Memory B cell (primary cell): ENCODE measurements at places on chromosomes 3 and 15.

DNA sequence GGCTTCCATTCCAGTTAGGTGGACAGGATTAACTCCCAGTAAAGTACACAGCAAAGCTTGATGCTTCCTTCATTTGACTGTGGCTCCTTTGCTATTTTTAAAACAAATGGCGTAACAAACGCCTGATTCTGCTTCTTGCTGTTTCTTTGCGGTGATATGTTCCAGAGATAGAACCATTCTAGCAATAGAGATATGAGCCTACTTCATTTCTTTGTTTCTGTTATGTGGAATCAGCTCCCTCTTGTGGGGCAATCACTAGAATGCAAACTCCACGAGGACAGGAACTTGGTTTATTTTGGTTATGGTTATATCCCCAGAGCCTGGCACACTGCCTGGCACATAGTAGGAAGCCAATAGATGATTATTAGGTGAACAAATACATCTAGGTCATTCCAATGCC is 122.6 kb upstream of the SLC6A11 start:
- no peak for DNase-seq

- no peak for DNase-seq
Measured at GRCh38 chr3:188916934-188917401, 254.8 kb upstream of the TPRG1 start.

GRCh38 chr3:185583925-185584324 is 2.2 kb upstream of the SENP2 start:
- no peak for DNase-seq

DNA sequence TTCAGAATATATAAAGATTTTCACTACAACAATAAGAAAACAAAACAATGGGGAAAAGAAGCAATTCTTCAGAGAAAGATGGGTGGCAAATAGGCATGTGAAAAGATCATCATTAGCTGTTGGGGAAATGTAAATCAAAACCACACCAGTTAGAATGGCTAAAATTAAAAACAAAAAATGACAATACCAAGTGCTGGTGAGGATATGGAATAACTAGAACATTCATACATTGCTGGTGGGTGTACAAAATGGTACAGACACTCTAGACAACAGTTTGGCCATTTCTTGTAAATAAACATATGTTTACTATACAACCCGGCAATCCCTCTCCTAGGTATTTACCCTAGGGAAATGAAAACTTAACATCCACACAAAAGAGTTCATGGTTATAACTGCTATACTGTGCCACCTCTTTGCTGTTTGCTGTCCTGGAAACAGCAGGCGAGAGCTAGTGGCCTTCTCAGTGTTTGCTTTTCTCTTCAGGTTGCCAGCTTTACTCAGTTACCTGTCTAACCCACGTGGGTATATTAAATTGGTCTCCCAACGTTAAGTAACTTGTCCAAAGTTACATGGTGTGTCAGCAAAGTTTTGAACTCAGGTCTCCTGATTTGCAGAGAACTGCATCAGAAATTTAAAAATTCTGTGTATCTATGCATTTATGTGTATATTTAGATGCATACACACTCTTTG is 4.6 kb upstream of the NIT2 start:
- DNase-seq = no peak

GRCh38 chr3:133703915-133704314 is 42.2 kb upstream of the TOPBP1 start:
- DNase-seq = no peak

GRCh38 chr3:22349215-22349851 is 598.3 kb upstream of the ZNF385D start:
- DNase-seq = no peak

DNA sequence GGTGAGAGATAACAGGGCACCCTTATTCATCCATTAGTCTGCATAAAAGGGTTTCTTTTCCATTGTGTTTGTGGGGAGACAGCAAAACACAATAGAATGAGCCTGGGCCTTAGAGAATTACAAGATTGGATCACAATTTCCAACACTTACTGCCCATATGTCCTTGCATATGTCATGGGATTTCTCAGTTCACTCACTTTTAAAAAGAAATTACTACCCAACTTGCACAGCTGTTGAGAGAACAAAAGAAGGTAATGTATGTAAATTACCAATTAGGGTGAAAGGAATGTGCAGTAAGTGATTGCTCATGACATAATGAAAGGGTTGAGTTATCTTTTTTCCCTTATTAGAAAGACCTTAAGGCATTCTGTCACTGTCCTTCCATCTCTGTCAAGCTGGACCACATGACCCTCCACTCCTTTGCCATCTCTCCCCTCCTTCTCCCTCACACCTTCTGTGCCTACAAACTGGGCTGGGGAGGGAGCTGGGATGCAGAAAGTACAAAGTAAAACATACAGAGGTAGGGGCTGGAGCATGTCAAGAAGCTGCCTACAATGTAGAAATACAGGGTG is 244.2 kb downstream of the ZMAT3 start:
- no peak for DNase-seq

GRCh38 chr3:195752546-195753331 is 32.0 kb downstream of the MUC20 start:
- no peak for DNase-seq

GRCh38 chr15:96296264-96296663 is 34.2 kb upstream of the NR2F2 start:
- DNase-seq = no peak

DNA sequence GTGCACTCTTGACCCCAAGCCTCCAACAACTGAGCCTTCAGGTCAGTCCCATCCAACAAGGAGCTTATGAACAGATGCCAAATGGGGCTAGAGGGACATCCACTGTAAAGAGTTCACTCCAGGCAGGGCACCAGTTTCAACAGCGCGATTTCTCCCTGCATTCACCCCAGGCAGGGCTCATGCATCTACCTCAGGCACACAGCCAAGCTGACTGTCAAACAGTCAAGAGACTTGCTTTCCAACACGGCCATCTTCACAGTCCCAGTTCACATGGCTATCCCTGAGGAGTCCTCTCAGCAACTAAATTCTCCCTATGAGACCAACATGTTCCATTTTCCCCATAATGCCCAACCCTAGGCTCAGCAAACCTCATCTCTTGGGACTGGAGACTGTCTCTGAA is 17.7 kb downstream of the SLC25A20 start:
- no peak for DNase-seq

- no peak for DNase-seq
Measured at GRCh38 chr3:162302983-162303624, 806.5 kb downstream of the OTOL1 start.

GRCh38 chr15:69818529-69818928 is 279.2 kb downstream of the TLE3 start:
- no peak for DNase-seq
